Germinal center (tissue), 1 donor: ENCODE measurements at places on chromosomes 6 and 20.

DNA sequence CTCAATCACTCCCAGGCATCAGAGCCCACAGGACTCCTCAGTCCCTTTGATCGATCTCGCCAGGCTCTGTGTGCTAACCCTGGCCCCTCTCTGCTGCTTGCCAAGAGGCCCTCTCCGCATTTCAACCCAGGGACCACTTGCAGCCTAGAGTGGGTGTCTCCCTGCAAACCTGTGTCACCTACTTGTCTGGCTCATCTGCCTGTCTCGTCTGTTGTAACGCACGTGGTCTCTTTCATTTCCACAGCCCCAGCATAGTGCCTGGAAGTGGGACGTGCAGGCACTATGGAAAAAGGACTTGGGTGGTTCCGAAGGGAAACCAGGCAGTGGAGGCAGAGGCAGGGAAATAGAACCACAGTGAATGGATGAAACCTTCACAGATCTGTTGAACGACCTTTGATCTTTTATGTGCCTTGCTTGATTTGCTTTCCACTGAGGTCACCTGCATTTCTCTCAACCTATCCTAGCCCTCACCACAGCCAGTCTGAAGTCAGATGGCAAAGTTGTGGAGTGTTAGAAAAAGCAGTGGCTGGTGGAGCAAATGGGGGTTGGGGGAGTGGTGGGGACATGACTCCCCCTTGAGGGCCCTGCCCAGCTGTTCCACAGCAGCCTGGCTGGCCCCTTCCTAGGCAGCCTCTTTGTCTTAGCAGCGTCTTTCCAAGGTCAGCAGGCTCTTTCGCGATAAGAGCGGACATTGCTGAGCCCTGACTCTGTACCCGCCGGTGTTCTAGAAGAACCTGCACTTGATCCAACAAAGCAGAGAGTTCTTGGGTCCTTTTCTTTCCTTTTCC lies 55.8 kb upstream of the TAGAP start:
- DNase-seq, result no peak

- no peak for DNase-seq
Measured at GRCh38 chr20:31496761-31497295, 17.4 kb upstream of the HM13 start.

- no peak for DNase-seq
Measured at GRCh38 chr20:37598100-37598543, 70.4 kb upstream of the BLCAP start.

DNA sequence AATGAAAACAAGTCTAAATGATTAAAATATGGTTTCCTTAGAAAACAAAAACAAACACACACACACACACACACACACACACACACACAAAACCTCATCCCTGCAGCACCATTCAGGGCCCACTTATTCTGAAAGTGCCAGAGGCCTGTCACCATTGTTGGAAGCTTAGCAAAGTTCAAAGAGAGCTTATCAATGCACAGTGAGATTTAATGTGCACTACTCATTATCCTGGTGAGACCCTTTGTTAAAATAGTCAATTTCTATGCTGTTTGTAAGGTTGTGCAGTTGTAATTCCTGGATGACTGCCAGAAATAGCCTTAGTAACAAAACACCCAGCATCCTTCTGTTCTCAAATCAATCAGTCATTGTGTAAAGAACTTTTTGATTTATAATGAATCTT lies 482.9 kb downstream of the GRIK2 start:
- no peak for DNase-seq

GRCh38 chr6:131029626-131030297 lies 33.3 kb downstream of the EPB41L2 start:
- no peak for DNase-seq

GRCh38 chr6:131024565-131024964 lies 38.5 kb downstream of the EPB41L2 start:
- no peak for DNase-seq

GRCh38 chr6:166697113-166697512 lies 70.1 kb upstream of the RPS6KA2 start:
- peak; percentile 20 for DNase-seq

GRCh38 chr6:122717350-122717749 lies 62.2 kb upstream of the FABP7 start:
- no peak for DNase-seq

GRCh38 chr6:111662072-111662793 lies 56.6 kb upstream of the TRAF3IP2 start:
- DNase-seq, result no peak

- no peak for DNase-seq
Measured at GRCh38 chr6:167719920-167720319, 106.8 kb upstream of the AFDN start.

DNA sequence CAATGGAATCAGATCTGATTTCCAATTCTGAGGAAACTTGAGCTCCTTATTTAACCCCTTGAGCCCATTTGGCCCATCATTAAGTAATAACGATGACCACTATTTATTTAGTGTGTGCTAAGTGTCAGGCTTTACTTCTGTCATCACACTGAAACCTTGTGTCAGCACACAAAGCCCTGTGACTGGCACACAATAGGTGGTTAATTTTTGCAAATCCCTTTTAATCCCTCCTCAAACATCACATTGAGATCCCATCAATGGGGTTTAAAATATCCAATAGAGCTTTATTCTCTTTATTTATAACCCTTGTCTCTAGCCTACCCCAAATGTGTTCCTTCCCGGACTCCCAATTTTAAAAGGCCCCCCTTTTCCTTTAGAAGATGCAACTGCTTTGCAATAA lies 656.8 kb upstream of the CHD6 start:
- DNase-seq, result no peak

DNA sequence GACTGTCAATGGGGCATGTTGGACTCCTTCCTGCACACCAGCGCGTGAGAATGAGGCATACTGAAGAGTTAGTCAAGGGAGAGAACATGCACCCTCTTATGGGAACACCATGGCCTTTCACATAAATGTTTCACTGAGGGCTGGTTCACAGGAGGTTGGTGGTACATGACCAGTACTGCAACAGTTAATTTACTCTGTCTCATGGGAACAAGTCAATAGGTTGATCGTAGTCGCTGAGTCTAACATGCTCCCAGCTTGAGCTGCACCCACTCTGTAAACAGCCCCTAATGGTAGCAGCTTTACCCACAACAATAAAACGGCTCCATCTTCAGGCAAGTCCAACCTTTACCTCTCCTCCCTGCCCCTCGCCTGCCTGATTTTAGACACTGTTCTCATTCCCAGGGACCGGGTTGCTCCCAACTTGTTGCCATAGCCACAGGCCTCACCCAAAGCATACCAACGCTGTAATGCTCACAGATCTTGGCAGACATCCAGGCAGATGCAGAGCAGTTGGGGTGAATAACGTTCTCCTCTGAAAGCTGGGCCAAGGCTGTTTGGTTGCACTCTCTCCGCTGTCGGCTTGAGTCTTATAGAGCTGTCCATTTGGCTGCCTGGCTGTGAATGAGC lies 111.3 kb downstream of the LY86 start:
- no peak for DNase-seq

- no peak for DNase-seq
Measured at GRCh38 chr6:44652547-44652946, 265.0 kb downstream of the CDC5L start.

GRCh38 chr20:63345328-63346100 lies 15.6 kb downstream of the CHRNA4 start:
- no peak for DNase-seq

- no peak for DNase-seq
Measured at GRCh38 chr6:113447088-113447831, 409.9 kb upstream of the MARCKS start.

DNA sequence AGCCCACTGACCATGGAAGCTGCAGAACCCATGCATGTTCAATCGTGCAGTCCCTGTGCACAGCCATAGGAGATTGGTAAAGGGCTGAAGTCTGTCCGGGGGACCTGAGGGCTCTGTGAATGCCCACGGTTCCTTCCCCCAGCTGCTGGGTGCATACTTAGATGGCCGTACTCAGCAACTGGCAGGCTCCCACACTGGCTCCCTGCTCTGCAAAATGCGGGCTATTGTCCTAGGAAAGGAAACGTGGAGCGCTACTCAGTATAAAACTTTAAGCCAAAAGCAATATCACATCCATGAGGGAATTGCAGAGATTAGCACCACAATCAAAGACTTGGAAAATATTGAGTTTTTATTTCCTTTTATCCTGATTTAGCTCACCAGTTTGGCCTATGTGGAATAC lies 202.0 kb downstream of the WDR27 start:
- no peak for DNase-seq

DNA sequence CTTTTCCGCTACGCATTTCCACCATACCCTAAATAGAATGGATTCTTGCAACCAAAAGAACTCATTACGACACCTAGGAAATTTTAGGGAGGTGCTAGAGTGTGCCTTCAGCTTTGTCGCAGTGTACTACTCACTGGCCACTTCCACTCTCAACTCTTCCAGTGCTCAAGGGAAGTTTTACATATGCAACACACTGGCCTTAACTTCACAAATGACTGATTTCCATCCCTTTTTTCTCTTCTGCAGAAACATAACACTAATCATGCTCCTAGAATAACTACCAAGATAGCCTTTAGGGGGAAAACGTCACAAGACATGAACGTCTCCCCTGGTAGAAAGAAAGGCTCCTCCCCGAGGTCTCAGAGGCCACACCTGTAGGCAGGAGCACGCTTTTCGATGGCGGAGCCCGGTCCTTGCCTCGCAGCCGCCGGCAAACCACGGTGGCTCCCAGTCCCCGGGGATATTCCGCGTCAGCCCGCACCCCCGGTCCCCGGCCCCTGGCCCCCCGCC lies 584 bp downstream of the LYRM4 start:
- peak; percentile 86 for DNase-seq

DNA sequence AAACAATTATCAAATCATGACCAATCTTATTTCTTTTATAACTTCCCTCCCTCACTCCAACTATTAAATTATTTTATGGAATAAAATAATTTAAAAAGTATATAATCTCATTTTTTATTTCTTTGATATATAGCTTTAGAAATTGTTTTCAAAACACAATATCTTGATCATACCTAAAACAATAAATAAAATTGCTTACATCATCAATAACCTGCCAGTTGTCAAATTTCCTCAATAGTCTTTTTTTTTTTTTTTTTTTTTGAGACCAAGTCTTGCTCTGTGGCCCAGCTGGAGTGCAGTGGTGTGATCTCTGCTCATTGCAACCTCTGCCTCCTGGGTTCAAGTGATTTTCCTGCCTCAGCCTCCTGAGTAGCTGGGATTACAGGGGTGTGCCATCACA lies 60.1 kb upstream of the ELOVL5 start:
- no peak for DNase-seq

- no peak for DNase-seq
Measured at GRCh38 chr6:146153040-146153758, 124.3 kb downstream of the GRM1 start.

- DNase-seq, result no peak
Measured at GRCh38 chr6:64034910-64035655, 399.5 kb downstream of the PHF3 start.

GRCh38 chr6:166936079-166936787 lies 20.1 kb downstream of the RNASET2 start:
- DNase-seq, result no peak

DNA sequence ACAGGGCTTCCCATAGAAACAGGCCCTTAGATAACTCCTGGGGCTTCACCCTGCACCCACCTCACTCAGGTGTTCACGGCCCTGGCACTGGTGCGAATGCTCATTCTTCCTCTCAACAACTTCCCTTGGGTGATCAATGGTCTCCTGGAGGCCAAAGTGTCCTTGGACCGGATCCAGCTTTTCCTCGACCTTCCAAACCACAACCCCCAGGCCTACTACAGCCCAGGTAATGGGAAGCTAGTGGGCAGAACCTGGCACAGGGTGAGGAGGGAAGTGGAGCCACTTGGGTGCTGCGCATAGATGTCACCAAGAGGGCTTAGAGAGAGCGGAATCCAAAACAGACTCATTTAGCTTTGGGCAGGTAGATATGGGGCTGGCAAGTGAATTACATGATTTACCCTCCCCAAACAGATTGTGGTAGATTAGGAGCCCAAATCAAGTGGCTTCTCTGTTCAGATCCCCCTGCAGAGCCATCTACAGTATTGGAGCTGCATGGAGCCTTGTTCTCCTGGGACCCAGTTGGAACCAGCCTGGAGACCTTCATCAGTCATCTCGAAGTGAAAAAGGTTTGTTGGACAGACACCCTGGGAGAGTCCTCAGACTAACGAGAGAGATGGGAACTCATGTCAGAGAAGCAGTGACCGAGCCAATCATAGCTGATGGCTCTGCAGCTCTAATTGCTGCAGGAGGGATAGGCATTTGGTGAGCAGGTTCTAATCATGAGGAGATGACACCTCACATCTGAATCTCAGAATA lies 8.5 kb downstream of the ABCC10 start:
- DNase-seq, result no peak

DNA sequence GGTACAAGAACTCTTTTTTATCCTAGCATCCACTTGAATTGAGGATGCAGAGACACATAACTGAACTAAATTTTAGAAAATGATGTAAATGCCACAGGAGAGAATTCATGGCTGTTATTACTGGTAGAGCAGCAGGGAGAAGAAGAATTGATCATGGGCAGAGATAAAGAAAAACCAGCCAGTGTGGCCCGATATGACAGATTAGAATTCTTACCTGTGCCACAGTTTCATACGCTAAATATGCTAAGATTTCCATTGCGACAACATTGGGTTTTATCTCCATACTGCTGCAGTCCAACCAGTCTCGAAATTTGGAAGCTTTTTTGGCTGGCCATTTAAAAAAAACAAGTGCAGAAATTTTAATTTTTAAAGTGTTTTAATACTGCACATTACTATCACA lies 373.8 kb upstream of the RUNX2 start:
- no peak for DNase-seq

GRCh38 chr20:44701858-44702256 lies 13.3 kb upstream of the CCN5 start:
- DNase-seq, result no peak

DNA sequence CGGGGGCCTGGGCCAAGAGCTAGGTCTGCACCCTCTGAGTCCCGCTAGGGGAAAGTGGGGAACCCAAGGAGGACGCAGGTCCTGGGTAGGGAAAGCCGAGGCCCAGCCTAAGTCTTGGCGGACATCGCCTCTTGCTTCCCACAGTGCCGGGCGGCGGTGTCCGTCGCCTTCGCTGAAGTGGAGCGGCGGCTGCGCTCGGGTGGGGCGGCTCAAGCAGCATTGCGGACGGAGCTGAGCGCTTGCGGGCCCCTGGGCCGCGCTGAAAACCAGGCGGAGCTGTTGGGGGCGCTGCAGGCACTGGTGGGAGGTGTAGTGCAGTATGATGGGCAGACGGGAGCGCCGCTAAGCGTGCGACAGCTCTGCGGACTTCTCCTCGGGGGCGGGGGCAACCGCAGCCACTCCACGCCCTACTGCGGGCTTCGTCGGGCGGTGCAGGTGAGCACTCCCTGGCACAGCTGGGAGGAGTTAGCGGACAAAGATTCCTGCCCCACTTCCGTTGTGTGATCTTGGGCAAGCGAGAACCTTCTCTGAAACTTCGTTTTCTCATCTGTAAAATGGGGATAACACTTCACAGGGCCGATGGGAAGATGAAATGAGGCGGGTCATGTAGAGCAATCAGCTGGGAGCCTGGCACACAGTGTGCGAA lies 4.2 kb downstream of the PRSS16 start:
- peak; percentile 84 for DNase-seq
